ENCODE measurements at places on chromosomes 1 and 21.

DNA sequence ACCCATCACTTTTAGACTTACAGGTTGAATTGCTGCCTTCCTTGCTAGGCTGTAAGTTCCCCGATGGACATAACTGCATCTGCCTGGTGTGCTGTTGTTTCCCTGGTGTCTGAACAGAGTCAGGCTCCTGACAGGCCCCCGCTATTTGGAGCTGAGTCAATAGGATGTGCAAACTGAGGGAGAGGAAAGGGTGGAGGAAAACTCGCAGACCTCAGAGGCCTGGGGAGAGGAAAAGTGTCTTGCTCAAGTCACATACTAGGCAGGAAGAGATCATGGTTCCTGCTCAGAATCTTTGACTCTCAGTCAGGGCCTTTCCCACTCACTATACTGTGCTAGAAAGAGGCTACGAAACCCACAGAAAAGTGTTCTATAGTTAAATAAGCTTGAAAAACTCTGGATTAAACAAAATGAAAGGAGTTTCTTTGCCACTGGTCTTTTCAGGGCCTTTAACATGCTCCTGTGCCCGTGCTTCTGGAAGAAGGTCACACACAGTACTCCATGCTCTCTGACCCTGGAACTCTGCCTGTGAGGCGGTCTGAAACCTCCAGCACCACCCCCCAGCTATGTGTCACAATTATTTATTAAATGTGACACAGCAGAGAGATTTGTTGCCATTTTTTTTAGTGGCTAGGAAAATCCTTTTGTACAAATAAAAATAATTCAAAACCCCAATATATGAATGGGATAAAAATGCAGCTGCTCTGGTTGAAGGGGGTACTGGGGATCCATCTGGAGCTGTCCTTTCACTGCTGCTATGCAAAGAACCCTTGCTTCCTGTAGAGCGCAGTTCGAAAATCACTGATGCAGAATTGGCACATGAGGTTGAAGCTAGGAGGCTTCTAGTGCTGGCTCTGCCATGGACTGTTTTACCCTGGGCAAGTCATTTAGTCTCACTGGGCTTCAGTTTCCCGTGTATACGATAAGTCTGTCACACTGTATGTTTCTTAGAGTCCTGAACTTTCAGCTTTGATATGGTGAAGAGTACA is 20.1 kb upstream of the CDCP2 start:
- no peak for DNase-seq

- peak; percentile 45 for DNase-seq
Measured at GRCh38 chr1:53307037-53307436, 20.8 kb downstream of the LRP8 start.

DNA sequence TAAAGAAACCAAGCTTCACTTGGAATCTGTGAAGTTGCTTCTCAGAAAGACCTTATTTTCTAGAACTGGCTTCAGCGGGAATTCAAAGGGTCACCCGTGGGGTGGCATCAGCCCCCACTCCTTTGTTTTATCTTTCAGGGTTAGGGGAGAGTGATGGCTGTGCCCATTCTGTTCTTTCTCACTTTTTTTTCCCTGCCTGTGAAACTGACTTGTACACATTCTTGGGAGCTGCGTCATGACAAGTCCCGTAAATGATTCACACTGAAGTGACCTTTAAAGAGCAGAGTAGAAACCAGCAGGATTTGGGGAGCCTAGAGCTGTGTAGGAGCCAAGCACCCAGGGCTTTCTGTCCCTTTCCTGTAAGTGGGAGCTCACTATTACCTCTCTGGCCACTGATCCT is 43.8 kb downstream of the SLC44A3 start:
- DNase-seq, result peak; percentile 51

GRCh38 chr1:185489406-185489805 is 172.4 kb upstream of the IVNS1ABP start:
- no peak for DNase-seq

DNA sequence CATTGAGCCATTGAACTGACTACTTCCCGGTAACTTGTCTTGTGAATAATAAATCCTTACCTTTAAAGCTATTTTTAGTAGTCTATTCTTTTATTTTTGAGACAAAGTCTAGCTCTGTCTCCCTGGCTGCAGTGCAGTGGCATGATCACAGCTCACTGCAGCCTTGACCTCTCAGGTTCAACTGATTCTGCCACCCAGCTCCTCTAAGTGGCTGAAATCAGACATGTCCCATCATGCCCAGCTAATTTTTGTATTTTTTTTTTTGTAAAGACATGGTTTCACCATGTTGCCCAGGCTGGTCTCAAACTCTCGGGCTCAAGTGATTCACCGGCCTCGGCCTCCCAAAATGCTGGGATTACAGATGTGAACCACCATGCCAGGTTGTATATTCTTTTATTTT is 59.3 kb upstream of the PTGS2 start:
- no peak for DNase-seq

Data from NCI-H446 treated with DMSO at 0.1 percent for 48 hours (cell line).